ENCODE measurements at places on chromosomes 3 and 15.

DNA sequence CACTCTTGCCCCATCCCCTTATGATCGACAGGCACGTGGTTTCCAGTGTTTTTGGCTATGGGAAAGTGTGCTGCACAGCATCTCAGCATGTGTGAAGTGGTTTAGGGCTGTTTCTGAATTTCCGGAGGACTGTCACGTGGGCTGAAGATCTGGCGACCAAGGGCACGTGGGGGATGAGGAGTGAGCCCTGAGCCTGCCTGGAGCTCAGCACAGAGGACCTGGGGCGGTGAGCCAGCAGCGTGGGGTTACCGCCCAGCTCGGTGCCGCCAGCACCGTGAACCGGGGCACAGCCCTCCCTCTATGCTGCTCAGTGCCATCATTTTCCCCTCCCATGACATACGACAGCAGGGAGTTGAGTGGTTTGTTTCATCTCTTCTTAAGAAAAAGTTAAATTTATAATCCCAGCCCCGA, 150.2 kb downstream of the DNAJB8 start:
- no peak for DNase-seq

- DNase-seq: no peak
Observed at GRCh38 chr15:91022832-91023129, 387 bp upstream of the VPS33B start.

DNA sequence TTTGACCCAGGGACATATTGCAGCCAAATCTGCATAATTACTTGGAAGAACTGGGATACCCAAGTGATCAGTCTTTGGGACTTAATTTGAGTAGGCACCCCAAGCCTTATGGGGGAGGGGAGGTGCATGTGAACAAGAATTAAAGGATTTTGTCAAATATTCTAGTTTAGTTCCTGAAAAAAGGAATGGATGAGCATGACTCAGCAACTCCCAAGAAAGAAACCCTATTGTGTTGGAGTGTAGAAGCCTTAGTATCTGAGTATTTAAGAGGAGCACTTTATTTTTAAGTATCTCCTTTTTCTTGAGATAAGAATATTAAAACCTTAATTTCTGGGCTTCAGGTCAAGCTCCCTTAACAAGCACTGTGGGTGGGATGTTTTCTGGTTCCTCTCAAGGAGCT, 222.4 kb downstream of the CD47 start:
- DNase-seq: no peak

DNA sequence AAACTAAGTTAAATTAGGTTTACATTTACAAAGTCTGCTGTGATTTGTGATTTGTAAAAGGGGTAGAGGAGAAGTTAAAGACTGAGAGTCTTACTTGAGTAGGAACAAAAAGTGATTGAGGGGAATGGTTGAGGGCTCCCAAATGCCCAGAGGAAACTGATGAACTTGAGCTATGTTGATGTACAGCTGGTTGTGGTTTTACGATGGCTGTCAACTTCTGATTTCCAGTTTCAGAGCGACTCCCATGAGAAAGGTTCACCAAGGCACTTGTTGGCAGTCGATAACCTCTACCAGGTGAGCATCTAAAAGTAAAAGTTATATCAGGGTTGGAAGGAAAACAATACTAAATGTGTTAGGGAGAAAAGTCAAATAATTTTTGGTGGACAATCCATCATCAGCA, 91.0 kb downstream of the XRN1 start:
- DNase-seq: no peak

GRCh38 chr15:69031013-69032001, 16.8 kb downstream of the NOX5 start:
- no peak for DNase-seq

DNA sequence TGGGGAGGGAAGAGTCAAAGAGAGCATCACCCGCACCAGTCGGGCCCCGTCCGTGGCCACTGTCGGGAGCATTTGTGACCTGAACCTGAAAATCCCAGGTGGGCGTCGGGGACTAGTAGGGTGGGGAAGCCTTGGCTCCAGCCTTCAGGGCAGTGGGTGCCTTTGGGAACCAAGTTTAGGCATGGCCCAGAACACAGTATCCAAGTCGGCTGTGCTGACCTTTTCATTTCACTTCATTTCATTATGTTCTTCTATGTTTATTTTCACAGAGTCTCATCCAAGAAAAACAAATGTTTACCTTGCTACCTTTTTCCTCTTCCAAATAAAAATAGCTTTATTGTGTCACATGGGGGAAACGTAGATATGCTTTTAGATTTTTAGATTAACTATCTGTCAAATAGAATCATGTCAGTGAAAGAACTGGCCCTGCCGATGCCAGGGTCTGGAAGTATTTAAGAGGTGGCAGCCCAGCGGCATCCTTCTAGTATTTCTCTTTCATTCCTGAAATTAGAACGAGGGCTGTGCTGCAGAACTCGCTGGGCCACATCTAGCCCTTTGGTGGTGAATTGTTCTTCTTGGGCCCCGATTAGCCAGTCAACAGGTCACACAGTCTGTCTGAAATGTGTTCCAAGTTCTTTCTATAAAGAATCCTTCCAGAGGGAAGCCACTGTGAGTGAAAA, 60.5 kb downstream of the DNASE1L3 start:
- DNase-seq: no peak

GRCh38 chr3:124163689-124164088, 171.8 kb upstream of the ROPN1 start:
- no peak for DNase-seq
